ENCODE measurements at places on chromosomes 7 and 10.

- no peak for DNase-seq
Measured at GRCh38 chr7:53191191-53191695, 155.8 kb downstream of the POM121L12 start.

- no peak for DNase-seq
Measured at GRCh38 chr10:119140603-119141245, 24.8 kb downstream of the SFXN4 start.

- DNase-seq = no peak
Measured at GRCh38 chr10:10138685-10139084, 879.0 kb upstream of the CELF2 start.

DNA sequence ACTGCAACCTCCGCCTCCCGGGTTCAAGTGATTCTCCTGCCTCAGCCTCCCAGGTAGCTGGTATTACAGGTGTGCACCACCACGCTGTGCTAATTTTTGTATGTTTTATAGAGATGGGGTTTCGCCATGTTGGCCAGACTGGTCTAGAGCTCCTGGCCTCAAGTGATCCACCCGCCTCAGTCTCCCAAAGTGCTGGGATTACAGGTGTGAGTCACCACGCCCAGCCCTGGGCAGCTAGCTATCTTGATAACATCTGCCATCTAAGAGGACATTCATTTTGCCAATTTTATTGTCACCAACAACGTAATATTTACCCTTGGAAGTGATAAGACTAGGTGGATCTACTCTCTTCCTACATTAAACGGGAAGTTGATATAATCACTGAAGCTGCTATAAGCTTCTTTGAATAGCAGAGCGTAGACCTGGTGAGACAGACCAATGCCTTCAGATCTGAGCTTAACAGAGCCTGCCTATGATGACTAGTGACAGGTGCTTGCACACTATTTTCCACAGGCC lies 39.7 kb upstream of the SLC35B4 start:
- no peak for DNase-seq

DNA sequence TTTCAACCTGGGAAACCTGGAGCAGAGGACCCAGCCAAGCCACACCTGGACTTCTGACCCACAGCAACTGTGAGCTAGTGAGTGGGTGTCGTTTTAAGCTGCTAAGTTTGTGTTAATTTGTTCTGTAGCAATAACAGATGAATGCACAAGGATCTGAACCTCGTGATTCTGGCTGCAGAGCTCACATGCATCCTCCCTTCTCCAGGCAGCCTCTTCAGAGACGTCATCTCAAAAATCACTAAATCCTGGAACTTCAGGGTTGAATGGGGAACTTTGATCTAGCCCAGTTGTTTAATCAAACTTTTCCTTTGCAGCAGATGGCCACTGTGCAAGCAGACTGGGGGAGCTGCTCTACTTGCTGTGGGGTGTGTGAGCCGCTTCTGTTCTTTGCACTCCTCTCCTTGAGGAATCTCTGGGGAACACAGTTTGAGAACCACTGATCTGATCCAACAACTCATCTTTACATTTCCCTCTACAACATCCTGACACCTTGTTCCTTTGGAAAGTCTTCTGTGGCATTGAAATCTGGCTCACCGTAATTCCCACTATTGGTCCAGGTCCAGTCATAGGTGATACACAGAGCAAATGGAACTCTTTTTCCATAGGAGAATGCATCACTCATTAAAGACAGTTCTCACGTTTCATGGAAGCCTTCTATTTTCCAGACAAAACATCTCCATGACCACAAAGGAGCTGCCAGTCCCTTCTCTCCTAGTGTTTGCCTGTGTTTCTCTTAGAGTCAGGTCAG lies 90.3 kb downstream of the CHN2 start:
- DNase-seq = no peak

DNA sequence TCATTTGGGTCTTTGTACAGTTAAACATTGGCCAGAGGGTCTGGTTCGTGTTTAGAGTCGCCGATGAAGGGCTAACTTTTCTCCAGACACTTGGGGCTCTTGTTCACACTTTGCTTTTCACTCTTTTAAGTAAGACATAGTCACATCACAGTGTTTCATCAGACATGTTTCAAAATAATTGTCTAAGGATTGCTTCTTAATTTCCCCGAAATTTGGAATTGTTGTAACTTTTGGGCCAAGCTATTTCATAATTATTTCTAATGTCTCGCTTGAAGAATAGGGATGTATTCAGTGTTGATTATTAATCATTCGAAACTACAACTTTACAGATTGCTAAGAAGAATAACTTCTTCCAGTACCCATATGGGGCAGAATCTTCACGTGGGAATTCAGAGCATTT lies 92.8 kb downstream of the TCF7L2 start:
- DNase-seq = no peak

DNA sequence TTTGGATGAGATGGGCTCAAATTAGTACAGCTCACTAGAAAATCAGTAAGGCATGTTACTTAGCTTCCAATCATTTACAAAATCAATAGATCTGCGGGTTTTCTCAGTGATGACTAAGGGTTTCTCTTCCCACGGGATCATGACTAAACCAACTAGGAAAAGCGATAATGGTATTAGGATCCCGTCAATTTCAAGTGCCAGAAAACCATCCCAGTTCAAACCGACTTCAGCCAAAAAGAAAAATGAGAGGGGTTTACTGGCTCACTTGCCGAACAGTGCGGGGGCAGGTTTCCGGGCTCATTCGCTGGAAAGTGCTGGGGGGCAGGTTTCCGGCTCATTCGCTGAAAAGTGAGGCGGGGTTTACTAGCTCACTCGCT lies 62.1 kb upstream of the LYZL2 start:
- no peak for DNase-seq

Data from DMS79 (cell line).